ENCODE measurements at places on chromosomes 11 and 22. TPM values are rescaled to one million over a fixed set of nuclear protein-coding genes. Genes with fewer than 3 reads are reported as not detected.

The HBG2 gene
- not detected for total RNA-seq

The ABCG4 gene
- total RNA-seq, result 0.41 TPM

The CSRP3 gene
- total RNA-seq, result not detected

The DTX4 gene
- total RNA-seq, result 4.4 TPM

The OR52I2 gene
- total RNA-seq, result not detected

The TSPAN18 gene
- total RNA-seq, result 2.3 TPM

The KCNJ1 gene
- not detected for total RNA-seq

The CEND1 gene
- total RNA-seq, result 2.2 TPM

The PAMR1 gene
- 0.25 TPM for total RNA-seq

The OR51B4 gene
- not detected for total RNA-seq

The SMC1B gene
- not detected for total RNA-seq

The DAGLA gene
- 6.2 TPM for total RNA-seq

The STIP1 gene
- total RNA-seq, result 250 TPM

The CHRM4 gene
- total RNA-seq, result 0.70 TPM

The NXPE2 gene
- not detected for total RNA-seq

The OR10D3 gene
- total RNA-seq, result not detected

The CCDC157 gene
- total RNA-seq, result 2.4 TPM

The HOATZ gene
- total RNA-seq, result not detected

The GPHA2 gene
- not detected for total RNA-seq

The RFPL1 gene
- not detected for total RNA-seq

The SH3BP1 gene
- 2.4 TPM for total RNA-seq

The OR52I1 gene
- total RNA-seq, result not detected

The RBMXL2 gene
- not detected for total RNA-seq

The HINFP gene
- total RNA-seq, result 9.4 TPM

All from A549 treated with Mapracorat at 1 μM for 4 hours (cell line).